ENCODE measurements at places on chromosomes 2 and 18.

GRCh38 chr2:232787806-232788205 is 11.4 kb upstream of the KCNJ13 start:
- no peak for DNase-seq

- DNase-seq = no peak
These were observed 3.0 kb downstream of the POU3F3 start for GRCh38 chr2:104856973-104857261.

DNA sequence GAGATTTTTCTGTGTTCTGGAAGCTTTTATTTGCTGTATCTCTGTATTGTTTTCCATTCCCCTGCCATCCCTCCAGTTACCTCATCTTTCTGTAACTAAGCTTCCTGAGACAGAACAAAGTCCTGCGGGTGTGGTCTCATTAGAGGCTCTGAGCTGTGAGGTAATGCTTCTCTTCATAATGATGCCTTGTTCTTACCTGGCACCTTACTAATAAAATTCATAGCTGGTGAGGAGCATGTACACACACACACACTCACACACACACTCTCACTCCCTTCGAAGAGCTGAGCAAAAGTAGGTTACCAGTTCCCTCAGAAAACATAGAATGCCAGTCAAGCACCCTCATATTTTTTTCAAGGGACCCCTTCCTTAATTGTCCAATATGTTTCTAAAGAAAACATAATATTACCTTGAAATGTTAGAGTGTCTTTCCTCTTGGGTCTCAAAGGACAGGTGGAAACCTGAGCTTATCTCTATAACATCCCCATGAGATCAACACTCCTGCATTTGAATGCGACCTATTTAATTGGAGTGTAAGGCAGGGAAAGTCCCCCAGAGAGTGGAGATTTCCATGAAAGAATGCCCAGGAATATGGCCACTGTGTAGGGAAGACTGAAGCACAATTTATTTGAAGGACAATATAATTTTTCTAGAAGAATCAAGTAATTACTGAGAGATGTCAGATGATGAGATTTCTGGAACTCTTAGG is 161.6 kb upstream of the NCK2 start:
- no peak for DNase-seq

DNA sequence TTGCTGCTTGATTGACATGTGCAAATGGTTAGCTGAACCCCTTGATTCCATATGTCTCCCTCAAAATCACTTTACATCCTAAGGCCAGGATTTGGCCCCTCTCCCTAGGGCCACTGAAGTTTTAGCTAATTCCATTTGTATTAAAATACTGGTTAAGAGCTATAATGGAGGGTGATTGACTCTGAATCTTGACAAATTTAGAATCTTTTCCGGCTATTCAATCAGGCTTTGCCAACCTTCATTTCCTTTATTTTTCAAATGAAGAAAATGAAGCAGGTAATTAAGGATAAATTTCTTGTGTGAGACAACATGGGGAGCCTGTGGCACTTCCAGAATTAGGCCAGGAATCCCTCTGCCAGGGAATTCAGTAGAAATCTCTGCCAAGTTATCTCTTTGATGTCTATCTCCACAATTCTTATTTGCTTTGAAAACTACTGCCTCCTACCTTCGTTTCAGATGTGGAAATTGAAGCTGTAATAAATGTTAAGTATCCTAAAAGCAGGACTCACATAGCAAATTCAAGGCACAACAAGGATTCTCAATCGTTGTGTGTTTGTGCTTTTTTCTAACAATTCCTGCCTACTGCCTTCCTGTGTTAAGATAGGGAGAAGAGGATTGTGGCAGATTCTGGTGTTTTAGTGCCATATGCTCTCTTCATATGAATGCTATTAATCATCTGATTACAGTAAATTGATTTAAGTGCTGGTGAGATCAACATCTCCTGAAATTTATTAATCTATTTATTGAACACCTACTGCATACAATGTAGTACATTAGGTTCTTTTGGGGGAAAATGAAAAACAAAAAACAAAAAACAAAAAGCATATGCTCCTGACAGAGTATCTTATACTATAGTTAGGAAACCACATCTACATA is 47.8 kb upstream of the MAP4K3 start:
- DNase-seq = no peak

GRCh38 chr2:131413785-131414184 is 49.8 kb upstream of the RAB6D start:
- no peak for DNase-seq

- DNase-seq = peak; percentile 90
These were observed 64.4 kb upstream of the FOSL2 start for GRCh38 chr2:28327956-28328922.

DNA sequence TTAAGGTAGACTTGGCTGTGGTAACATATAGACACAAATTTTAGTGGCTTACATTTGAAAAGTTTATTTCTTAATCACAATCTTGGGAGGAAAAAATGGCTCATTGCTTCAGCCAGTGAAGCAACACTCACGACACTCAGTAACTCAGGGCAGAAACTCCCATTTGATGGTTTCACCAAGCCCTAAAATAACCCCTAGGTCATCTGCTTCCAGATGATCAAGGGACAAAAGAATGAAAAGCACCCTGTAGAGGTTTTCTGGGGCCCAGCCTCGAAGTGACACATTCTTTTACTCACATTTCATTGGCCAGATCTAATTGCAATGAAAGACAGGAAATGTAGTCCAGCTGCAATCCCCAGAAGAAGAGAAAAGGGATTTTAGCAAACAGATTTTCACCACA is 275.9 kb downstream of the TMX3 start:
- peak; percentile 98 for DNase-seq

- no peak for DNase-seq
These were observed 19.6 kb upstream of the TEX44 start for GRCh38 chr2:231573096-231573495.

DNA sequence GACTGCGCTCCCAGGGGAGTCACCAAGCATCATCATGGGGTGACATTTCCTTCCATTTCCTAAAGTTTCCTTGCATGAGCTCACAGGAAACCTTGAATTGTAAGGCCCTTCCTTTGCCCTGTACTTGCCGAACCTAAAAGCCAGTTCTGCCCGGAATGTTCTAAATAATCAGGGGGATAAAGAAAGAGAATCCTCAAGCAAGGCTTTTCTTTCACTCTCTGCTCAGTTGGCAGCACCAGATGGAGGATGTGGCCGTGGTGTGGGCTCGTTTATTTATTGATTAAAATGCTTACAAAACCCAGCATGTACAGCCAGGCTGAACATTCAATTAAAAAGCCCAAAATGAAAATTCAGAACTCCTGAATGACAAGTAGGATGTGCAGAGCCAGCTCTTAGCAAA is 170.5 kb downstream of the SH3RF3 start:
- DNase-seq = no peak

- no peak for DNase-seq
These were observed 19.1 kb downstream of the TRAF3IP1 start for GRCh38 chr2:238339395-238339780.

DNA sequence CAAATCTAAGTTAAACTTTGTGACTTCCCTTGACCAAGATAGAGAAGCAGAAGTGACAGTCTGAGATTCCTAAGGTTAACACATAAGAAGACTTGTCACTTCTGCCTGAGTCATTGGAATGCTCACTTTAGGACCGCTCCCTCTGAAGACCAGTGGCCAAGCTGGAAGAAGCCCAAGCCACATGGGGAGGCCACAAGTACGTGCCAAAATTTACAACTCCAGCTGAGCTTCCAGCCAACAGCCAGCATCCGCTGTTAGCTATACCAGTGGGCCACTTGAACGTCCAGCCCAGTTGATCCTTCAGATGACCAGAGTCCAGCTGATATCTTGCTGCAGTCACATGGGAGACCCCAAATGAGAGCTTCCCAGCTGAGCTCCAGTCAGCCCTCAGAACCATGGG is 18.1 kb upstream of the ANTXR1 start:
- peak; percentile 98 for DNase-seq

DNA sequence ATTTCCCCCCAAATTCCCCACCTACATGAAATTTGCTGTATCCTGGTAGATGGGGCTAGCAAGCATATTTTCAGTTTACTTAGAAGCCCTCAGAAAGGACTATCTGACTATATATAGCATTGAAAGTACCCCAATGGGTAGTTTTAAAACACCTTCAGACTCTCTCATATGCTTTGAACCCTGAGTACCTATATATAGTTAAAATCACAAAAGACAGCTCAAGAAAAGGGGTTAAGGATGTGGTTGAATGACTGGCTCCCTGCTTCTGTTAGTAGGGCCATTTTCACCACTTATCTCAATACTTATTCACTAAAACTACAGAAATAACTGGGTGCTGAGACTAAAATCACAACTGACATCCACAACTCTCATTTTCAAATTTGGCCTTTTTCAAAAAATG is 18.5 kb downstream of the WDPCP start:
- DNase-seq = no peak

- DNase-seq = no peak
These were observed 165.2 kb upstream of the FOSL2 start for GRCh38 chr2:28227498-28227897.

- DNase-seq = no peak
These were observed 147.2 kb downstream of the SMAD7 start for GRCh38 chr18:48803518-48803917.

GRCh38 chr2:239625971-239626734 is 225.3 kb upstream of the HDAC4 start:
- no peak for DNase-seq

GRCh38 chr2:33804155-33804554 is 205.1 kb upstream of the FAM98A start:
- DNase-seq = no peak

GRCh38 chr2:19772981-19773380 is 128.8 kb downstream of the TTC32 start:
- no peak for DNase-seq

GRCh38 chr2:71531522-71532047 is 78.2 kb downstream of the DYSF start:
- DNase-seq = peak; percentile 27

GRCh38 chr18:70641156-70641775 is 352.4 kb downstream of the SOCS6 start:
- DNase-seq = no peak

GRCh38 chr2:173749315-173749714 is 215.9 kb downstream of the SP3 start:
- DNase-seq = peak; percentile 36

DNA sequence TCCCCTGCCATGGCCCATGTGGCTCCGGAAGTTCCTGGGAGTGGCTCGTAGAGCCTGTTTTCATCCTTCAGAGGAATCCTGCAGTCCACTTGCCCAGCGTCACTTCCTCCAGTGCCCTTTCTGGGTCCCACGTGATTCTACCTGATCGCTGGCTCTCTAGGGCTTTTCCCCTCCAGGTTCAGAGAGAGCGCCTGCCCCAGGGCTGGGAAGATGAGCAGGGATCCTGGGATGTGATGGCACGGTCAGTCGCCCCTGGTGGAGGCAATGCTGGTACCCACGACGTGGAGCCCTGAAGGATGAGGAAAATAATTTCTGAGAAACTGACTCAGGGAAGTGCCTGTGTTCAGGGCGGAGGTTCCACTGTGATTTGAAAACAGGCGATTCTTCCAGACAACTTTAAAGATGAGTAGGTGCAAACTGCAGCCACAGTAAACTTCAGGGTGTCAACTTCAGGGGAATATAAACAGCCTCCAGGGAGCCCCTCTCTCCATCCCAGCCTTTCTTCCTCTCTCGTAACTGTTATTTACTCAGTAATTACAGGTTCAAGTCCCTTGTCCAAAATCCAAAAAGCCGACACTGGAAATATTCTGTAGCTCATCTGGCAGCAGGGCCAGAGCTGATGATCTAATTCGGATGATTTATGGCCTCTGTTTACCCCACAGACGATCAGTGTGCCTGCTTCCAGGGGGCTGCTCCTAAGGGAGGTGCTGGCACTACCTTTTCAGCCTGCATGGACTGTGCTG is 105.9 kb downstream of the AGAP1 start:
- DNase-seq = no peak

DNA sequence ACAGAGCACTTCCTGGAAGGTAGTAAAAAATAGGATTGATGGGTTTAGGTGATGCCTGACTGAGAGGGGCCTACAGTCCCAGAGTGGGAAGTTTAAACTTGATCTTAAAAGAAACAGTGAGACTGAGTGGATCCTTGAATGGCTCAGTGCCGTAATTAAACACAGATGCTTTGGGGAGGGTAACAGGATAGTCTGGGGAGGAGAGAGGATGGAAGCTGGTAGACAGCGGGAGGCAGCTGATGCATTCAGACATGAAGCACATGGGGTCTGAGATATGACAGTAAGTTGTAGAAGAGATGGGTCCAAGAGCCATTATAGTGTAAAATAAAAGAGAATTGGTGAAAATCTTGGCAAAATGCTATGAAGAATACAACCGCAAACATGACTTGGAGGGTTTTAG is 54.4 kb downstream of the AOX1 start:
- DNase-seq = no peak

DNA sequence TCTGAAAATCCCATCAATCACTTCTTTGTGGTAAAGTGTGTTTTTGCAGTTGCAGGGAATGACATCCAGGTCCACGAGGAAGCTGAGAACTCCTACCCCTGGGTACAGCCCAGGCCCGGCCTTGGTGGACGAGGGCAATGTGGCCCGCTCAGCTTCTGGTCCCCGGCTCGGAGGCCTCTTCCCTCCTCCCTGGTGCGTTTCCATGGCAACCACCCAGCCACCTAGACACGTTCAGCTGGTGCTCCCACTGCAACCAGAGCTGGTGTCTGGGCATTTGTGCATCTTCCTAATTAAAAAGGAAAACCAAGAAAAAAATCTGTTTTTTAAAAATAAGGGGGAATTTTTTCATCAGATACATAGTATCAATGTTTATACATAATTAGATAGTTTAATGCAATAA is 603.6 kb upstream of the SALL3 start:
- DNase-seq = no peak

GRCh38 chr2:69946351-69947324 is 14.8 kb downstream of the ASPRV1 start:
- DNase-seq = peak; percentile 51

- DNase-seq = peak; percentile 93
These were observed 100.4 kb upstream of the FZD5 start for GRCh38 chr2:207869784-207870778.

DNA sequence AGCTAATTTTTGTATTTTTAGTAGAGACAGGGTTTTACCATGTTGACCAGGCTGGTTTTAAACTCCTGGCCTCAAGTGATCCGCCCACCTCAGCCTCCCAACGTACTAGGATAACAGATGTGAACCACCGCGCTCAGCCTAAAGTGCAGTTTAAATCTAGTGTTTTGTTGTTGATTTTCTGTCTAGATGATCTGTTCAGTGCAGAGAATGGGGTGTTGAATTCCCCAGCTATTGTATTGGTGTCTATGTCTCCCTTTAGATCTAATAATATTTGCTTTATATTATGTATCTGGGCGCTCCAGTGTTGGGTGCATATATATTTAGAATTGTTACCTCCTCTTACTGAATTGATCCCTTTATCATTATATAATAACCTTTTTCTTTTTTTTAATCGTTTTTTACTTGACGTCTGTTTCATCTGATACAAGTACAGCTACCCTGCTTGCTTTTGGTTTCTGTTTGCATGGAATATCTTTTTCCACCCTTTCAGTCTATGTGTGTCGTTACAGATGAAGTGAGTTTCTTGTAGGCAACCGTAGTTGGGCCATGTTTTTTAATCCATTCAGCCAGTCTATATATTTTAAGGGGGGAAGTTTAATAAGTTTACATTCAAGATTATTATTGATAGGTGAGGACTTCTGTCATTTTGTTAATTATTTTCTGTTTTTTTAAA is 34.3 kb downstream of the GALM start:
- no peak for DNase-seq

All from AG10803 (cell line).